Mesenteric fat pad (tissue), 1 donor: ENCODE measurements at places on chromosomes 12 and 14. TPM values are rescaled to one million over a fixed set of nuclear protein-coding genes. Genes with fewer than 3 reads are reported as not detected.

The TAS2R42 gene
- total RNA-seq: not detected

The TEDC1 gene
- 22.7 TPM for total RNA-seq

The TMEM229B gene
- 1.7 TPM for total RNA-seq

The NDUFA9 gene
- 63.2 TPM for total RNA-seq

The RNASE7 gene
- 0.39 TPM for total RNA-seq

The COCH gene
- 5.8 TPM for total RNA-seq

The RASAL1 gene
- not detected for total RNA-seq

The FBLN5 gene
- 183 TPM for total RNA-seq

The LTB4R2 gene
- total RNA-seq: 7.2 TPM

The ENDOU gene
- total RNA-seq: 1.4 TPM

The NKX2-1 gene
- not detected for total RNA-seq

The HOXC11 gene
- total RNA-seq: not detected

The RFLNA gene
- not detected for total RNA-seq

The PGF gene
- 2.9 TPM for total RNA-seq

The PTCSC3 gene
- total RNA-seq: not detected

The LPAR5 gene
- 2.5 TPM for total RNA-seq

The TOMM20L gene
- total RNA-seq: not detected

The ARG2 gene
- 6.6 TPM for total RNA-seq

The DEGS2 gene
- 0.45 TPM for total RNA-seq

The GARIN6 gene
- total RNA-seq: not detected

The PRB2 gene
- not detected for total RNA-seq

The KLRF1 gene
- total RNA-seq: 0.51 TPM

The CACNA2D4 gene
- 8.8 TPM for total RNA-seq

The LUM gene
- 170 TPM for total RNA-seq

The FOS gene
- total RNA-seq: 1,900 TPM

The CCDC91 gene
- total RNA-seq: 36.3 TPM

The GYS2 gene
- 0.10 TPM for total RNA-seq

The WNT1 gene
- not detected for total RNA-seq

The FAM90A1 gene
- total RNA-seq: 0.48 TPM

The BIN2 gene
- 14.4 TPM for total RNA-seq

The FOXM1 gene
- total RNA-seq: 0.51 TPM

The KLC1 gene
- total RNA-seq: 200 TPM

The TTC9 gene
- total RNA-seq: 0.51 TPM

The CD69 gene
- 11.9 TPM for total RNA-seq

The GALNT8 gene
- 1.2 TPM for total RNA-seq

The E2F7 gene
- 0.22 TPM for total RNA-seq

The COX6A1 gene
- total RNA-seq: 312 TPM

The GRIN2B gene
- 0.64 TPM for total RNA-seq

The SMIM41 gene
- total RNA-seq: 0.45 TPM

The NYNRIN gene
- 11.7 TPM for total RNA-seq

The GPR137C gene
- total RNA-seq: 0.13 TPM

The ISCU gene
- total RNA-seq: 156 TPM

The FOXG1 gene
- total RNA-seq: not detected
